ENCODE measurements at places on chromosomes 1 and 21.

- DNase-seq = peak; percentile 56
Measured at GRCh38 chr1:230891413-230891812, 23.1 kb upstream of the C1orf198 start.

- DNase-seq = peak; percentile 8
Measured at GRCh38 chr1:201826830-201827229, 2.1 kb upstream of the IPO9 start.

- no peak for DNase-seq
Measured at GRCh38 chr1:119946724-119947123, 50.4 kb upstream of the ADAM30 start.

DNA sequence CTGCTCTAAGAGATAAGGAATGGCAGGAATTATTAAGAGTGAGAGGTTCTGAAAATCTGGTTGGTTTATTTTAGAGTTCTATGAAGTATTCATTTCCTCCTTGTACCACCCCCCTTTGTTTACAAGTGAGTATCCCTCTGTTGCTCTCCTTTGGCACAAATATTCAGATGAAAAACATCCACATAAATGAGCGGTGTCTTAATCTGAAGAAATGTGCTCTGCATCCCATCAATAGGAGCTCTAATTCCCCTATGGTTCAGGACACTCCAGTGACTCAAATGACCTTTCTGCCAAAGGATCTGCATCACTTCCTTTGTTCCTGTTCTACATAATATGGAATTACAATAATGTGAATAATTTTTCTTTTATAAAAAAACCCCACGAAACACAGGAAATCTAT lies 16.6 kb downstream of the DDAH1 start:
- DNase-seq = no peak

DNA sequence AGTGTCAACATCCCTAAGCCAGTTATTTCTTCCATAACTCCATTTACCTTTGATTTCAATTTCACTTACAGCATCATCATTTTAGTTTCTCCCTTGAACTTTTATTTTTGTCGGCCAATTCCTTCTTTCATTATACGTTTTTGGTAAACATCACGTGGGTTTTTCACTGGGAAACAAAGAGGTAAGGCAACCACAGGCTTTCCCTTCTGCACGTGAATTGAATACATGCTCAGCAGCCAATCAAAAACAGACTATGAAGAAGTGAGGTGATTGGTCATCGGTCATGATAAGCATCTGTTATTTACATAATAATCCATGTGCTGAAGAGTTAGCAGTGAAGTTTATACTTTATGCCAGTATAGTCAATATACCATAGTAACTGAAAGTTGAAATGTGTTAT lies 98.7 kb downstream of the NCAM2 start:
- no peak for DNase-seq

DNA sequence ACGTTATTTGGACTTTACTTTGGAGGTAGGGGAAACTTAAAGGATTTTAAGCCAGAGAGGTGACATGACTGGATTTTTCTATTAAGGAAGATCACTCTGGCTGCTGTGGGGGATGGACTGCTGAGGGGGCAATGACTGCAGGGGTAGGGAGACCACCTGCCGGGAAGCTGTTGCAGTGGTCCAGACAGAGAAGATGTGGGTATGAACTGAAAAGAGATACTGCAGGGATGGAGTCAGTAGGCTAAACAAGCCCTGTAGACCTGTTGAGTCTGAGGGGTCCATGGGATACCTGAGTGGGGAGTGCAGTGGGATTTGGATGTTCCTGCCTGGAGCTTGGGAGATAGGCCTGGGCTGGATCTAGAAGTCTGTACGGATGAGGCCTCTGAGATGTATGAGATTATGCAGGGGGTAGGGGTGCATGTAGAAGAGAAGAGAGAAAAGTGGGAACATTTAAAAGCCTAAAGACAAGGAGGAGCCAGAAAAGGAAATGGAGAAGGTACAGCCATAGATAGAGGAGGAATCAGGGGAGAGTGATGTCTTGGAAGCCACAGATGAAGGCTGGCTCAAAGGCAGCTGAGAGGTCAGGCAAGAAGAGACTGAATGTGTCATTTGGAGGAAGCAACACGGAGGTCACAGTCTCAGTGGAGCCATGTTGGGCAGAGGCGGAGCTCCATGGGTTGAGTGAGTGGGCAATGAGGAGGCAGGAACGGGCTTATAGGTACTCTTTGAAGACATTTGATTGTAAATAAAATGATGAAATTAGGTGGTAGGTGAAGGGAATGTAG lies 25.9 kb upstream of the KCNA2 start:
- no peak for DNase-seq

- DNase-seq = no peak
Measured at GRCh38 chr1:168260393-168260792, 20.3 kb upstream of the TBX19 start.

GRCh38 chr1:112464501-112464900 lies 44.3 kb upstream of the WNT2B start:
- DNase-seq = no peak

DNA sequence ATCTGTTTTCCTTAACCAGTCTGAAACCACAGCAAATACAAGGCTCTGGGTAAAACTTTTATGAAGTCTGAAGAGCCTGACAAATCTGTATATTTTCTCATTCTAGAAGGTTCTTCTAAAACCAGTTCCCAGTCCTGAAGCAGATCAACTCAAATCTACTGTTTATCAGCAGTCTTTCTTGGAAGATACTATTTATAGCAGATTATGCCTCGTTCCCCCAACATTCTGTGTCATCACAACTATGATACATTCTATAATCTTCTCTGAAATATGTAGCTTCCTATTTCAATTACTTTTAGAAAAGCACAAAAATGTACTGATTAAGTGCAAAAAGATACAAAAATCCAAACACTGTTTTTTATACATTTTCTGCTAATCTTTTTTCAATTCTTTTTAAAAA lies 67.5 kb downstream of the NIBAN1 start:
- DNase-seq = no peak

DNA sequence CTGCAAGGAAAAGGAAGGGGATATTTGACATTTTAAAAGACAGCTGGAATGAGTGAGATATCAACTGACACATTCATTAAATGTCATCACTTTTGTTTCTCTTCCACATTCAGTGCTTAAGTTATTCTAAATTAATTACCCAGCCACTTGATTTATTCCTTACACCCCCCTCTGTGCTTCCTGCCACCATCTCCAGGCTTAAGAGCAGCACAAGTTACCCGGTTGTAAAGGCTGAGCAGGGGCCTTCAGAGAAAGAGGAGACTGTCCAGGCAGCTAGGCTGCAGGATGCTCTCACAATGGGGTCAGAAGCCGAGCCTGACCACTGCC lies 71.4 kb downstream of the SYT6 start:
- DNase-seq = no peak

- DNase-seq = no peak
Measured at GRCh38 chr1:5296095-5296494, 641.7 kb downstream of the AJAP1 start.

DNA sequence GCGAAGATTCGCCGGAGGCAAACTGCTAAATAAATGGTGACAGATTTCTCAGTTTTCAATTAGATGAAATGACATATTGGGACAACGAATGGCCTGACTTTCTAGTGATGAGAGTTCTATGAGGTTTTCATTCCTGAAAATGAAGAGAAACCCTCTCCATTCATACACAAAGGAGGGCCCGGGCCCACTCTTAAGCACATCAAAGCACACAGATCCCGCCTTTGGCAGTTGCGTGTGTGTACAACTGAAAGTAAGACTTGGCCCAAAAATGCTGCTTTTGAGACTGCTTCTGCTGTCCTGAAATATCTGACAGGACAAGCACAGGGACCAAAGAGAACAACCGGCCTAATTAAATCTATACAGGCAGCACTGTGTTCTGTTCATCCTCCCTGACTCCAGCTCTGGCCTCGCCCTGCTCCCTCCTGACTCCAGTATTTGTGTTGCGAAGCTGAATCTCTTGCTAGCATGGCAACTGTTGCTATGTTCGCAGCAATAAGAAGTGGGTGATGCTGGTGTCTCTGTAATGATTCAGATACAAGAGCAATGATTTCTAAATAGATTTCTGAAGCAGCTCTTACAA lies 7.4 kb downstream of the LRRC53 start:
- no peak for DNase-seq

GRCh38 chr1:223745731-223746130 lies 33.4 kb downstream of the CAPN2 start:
- no peak for DNase-seq

DNA sequence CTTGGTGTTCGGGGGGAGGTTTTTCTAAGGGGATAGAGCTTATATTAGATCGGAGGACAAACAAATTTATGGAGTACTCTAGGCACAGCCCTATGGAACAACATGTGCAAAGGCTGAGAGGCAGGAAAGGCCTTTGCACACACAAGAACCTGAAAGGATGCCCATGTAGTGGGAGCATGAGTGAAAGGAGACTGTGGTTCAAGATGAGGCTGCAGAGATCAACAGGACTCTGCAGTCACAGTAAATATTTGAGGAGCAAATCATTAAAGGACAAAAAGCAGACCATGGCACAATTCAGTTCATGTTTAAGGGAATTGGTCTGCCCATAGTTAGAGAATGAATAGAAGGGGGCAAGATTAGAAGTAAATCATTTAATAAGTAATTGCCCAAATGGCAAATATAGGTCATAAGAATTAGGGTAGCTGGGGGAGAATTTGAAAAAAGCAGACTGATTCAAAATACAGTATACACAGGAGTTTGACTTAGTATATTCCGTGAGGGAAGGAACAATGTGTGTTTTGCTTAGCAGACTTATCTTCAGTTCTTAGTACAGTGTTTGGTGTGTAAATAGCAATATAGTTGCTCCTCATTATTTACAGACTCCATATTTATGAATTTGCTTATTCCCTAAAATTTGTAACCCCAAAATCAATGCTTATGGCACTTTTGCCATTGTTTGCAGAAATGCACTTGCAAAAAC lies 268.1 kb downstream of the SEC16B start:
- DNase-seq = no peak

GRCh38 chr1:21490774-21491487 lies 18.3 kb upstream of the ALPL start:
- no peak for DNase-seq

- DNase-seq = peak; percentile 16
Measured at GRCh38 chr1:47495176-47495713, 57.4 kb downstream of the FOXD2 start.

- DNase-seq = no peak
Measured at GRCh38 chr1:174397261-174397660, 50.5 kb upstream of the GPR52 start.

GRCh38 chr1:87329526-87330056 lies 911 bp downstream of the LMO4 start:
- no peak for DNase-seq

DNA sequence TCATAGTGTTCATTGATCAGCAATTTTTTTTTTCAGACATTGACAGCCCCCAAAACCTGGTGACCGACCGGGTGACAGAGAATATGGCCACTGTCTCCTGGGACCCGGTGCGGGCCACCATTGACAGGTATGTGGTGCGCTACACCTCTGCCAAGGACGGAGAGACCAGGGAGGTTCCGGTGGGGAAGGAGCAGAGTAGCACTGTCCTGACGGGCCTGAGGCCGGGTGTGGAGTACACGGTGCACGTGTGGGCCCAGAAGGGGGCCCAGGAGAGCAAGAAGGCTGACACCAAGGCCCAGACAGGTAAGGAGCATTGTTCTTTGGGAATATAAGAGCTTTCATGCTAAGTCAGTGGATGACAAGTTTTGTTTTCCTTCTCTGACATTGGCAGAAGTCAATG lies 49.3 kb downstream of the TNN start:
- no peak for DNase-seq

DNA sequence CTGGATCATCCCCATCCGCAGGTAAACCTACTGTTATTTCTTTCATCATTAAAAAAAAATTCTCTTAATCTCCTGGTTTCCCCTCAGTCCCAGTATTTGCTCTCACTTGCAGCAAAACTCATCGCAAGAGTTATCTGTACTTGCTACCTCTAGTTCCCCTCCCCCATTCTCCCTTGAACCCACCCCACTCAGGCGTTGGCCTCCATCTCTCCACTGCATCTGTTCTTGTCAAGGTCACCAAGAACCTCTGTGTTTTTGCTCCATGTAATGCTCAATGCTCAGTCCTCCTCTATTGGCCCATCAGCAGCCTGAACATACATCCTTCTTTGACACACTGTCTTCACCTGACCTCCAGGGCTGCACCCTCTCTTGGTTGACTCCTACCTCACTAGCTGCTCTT lies 4.6 kb downstream of the PKLR start:
- no peak for DNase-seq

- no peak for DNase-seq
Measured at GRCh38 chr1:5381491-5381890, 610.7 kb downstream of the NPHP4 start.

DNA sequence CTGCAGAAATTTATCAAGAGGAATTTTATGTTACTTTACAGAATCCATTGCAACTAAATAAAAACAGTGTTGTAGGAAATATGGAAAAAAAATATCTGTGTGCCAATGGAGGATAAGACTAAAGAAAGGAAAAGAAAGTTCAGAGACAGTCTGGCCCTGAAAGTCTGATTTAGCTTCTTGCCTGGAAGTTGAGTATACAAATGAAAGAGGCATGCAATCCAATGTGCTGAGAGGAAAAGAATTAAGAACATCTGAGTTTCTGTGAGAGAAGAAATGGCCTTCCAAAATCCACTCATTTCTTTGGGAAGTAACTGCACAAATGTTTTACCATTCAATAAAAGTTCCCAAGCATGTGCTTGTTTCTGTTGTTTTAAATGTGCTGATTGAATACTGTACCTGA lies 65.1 kb downstream of the LHX9 start:
- no peak for DNase-seq

GRCh38 chr1:9085306-9085940 lies 16.0 kb upstream of the SLC2A5 start:
- no peak for DNase-seq

- no peak for DNase-seq
Measured at GRCh38 chr1:60569189-60569588, 495.6 kb upstream of the C1orf87 start.

- DNase-seq = no peak
Measured at GRCh38 chr1:180970333-180971079, 52.2 kb downstream of the STX6 start.

GRCh38 chr1:109197158-109198042 lies 16.3 kb upstream of the SARS1 start:
- no peak for DNase-seq

- no peak for DNase-seq
Measured at GRCh38 chr1:83103341-83103740, 895.6 kb downstream of the TTLL7 start.

DNA sequence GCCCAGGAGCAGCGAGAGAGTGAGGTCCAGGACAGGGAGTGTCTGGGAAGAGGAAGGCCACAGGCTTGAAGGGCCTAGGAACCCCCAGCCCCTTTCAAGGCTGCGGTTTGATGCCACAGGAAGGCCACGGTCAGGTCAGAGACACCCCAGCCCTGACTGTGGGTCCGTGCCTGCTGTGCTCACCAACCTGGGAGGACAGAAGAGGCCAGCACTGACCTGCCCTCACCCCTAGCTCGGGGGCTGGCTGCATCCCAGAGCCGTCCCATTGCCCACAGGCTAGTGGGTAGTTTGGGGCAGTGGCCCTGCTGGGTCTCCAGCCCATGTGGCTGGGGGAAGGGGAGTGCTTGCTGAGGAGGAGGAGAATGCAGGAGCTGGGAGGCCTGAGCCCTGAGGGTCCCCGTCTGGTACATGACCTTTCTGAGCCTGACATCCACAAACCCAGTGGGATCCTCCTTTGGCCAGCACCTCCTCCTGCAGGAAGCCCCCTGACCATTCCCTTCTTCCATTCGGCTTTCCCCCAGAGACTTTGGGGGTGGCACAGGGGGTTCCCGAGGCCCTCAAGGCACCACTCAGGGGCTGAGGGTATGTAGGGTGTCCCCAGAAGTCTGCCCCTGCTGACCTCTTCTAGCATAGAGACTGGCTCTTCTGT lies 54.3 kb downstream of the WNT9A start:
- DNase-seq = no peak

- DNase-seq = no peak
Measured at GRCh38 chr1:150144606-150145005, 5.1 kb upstream of the PLEKHO1 start.

Data from NT2/D1 (cell line).